ENCODE measurements at places on chromosomes 3 and 15.

GRCh38 chr15:59255680-59256336 lies 49.2 kb downstream of the LDHAL6B start:
- DNase-seq = no peak

DNA sequence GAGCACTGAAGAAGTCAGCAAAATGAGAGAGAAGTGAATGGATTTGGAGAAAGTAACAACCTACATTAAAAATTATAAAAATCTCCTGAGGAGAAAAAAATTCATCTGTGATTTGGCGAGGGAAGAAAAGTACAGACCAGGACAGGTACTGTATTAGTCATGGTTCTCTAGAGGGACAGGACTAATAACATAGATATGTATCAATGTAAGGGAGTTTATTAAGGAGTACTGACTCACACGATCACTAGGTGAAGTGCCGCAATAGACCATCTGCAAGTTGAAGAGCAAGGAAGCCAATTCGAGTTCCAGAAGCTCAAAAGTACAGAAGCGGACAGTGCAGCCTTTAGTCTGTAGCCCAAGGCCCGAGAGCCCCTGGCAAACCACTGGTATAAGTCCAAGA lies 1004.4 kb upstream of the ALCAM start:
- no peak for DNase-seq

DNA sequence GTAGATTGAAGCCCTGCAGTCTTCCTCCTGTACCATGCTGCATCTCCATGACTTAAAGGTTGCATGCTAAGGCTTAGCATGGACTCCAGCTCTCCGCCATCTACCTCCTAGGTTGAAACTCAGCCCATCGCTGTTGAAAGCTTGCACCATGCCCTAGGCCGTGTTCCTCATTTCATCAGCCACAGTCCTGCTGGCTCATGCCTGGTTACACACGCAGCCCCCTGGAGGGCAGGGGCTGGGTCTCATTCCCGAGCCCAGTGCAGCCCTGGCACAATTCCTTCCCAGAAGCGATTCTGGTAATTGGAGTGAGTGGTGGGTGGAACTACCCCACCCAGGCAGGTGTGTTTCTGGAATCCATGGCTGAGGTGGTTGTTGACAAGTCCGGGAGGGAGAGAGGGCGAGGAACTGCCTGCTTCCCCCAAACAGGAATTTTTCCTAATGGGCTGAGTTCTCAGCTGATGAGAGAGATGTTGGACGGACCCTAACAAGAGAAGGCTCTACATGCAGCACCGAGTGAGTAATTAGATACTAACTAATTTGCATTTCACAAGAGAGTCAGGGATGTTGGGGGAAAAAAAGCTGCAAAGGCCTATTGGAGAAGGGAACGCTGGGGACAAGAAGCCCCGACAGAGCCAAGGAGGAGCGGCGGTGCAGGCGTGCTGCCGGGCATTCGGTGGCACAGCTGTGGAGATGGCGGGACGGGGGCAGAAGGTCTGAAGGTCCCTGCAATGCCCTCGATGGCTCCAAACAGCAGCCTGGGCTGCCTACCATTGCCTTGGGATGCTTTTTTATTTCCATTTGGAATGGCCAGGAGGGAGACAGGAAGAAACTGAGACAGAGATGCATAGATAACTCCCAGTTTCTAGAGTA lies 92.3 kb upstream of the TLE3 start:
- DNase-seq = no peak

- peak; percentile 84 for DNase-seq
These were observed at the start of gene POMGNT2 for GRCh38 chr3:43105596-43106292. POMGNT2 (minus strand) TSS chr3:43106079; CDS start chr3:43081431, 24,648 bp downstream.

- no peak for DNase-seq
These were observed 291.8 kb downstream of the NAALADL2 start for GRCh38 chr3:175150812-175151401.

DNA sequence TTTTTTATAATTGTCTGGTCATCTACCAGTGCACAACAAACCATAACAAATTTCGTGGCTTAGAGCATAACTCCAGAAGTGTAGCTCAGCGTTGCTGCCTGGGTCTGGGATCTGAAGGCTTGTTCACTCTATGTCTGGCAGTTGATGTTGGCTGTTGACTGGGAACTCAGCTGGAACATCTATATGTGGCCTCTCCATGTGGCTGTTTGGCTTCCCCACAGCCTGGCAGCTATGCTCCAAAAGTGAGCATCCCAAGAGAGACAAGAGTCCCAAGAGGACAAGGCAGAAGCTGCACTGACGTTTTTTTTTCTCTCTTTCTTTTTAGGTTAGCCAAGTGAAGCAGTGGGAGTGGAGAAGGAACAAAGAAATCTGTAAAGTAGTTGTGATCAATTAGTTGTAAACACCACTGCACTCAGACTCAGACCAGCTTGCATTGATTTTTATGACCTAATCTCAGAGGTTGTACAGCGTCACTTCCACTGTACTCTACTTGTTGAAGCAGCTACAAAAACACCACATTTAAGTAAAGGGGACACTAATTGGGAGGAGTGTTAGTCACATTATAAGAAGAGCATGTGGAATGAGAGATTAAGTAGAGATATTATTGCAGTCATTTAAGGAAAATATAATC lies 2.5 kb upstream of the GPR176 start:
- peak; percentile 58 for DNase-seq

GRCh38 chr3:52237657-52238172 lies 1.2 kb downstream of the TWF2 start:
- no peak for DNase-seq

DNA sequence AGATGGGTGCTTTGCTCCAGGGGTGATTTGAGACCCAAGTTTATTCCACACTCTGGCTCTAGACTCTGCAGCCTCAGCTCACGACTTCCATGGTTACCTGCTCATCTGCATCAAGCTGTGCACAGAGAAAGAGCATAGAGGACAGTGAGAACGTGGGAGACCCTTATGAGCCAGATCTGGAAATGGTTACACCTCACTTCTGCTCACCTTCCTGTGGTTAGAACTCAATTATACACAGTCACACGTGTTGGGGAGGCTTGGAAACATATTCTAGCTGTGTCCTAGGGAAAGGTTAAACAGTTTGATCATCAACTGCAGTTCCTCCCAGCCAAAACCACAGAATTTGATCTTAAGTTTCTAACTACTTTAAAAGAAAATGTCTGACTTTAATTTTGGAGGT lies 1.8 kb downstream of the FETUB start:
- DNase-seq = no peak

DNA sequence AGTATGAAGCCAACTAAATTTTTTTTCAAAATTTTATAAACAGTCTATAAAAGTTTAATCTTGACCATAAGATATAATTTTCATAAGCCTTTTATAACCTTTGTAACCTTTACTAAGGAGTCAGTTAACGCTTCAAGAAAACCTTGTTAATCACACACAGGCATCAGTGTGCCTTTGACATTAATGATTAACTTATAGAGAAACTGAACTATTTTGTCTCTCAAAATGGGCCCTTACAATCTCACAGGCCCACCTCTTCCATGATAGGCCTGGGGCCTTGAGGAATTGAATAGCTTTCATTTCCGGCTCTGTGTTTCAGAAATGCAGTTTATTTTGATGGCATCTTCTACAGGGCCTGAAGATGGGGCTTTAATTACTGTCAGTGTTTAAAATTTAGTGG lies 70.1 kb downstream of the CD200 start:
- no peak for DNase-seq

- no peak for DNase-seq
These were observed 27.4 kb downstream of the PHC3 start for GRCh38 chr3:170154084-170154483.

DNA sequence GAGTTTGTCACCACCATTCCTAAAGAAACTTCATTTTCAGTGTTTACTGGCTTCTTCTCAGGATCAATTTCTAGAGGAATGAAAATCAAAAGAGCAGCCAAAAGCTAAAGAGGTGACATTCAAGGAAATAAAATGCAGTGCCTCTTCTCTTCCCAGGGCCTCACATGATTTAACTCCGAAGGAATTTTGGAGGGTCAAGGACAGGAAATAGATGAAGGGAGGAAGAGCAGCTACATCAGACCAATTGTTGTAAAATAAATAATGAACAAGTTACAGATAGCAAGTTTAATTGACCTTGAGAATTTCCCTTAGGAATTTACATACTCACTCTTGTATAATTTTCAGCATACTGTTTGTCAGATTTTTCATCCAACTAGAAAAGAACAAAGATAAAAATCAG lies 78.1 kb downstream of the LRRFIP2 start:
- DNase-seq = no peak

DNA sequence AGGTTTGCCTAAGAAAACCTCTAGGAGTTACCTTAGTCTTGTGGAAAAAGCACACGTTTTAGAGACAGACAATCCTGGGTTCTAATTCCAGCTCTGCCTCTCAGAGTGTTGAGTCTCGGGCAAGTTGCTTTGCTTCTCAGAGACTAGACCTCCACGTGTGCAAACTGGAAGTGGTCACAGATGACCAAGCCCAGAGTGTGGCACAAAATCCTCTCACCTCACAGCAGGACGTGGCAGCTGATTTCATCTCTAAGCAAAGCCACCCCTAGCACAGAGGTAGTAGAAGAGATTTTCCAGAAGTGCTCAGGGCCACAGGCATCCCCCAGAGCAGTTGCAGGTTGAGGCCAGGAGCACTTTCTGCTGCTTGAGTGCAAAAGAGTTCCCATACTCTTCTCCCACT lies 79.2 kb downstream of the CD47 start:
- DNase-seq = no peak

GRCh38 chr3:64259636-64260035 lies 34.4 kb upstream of the PRICKLE2 start:
- DNase-seq = no peak

DNA sequence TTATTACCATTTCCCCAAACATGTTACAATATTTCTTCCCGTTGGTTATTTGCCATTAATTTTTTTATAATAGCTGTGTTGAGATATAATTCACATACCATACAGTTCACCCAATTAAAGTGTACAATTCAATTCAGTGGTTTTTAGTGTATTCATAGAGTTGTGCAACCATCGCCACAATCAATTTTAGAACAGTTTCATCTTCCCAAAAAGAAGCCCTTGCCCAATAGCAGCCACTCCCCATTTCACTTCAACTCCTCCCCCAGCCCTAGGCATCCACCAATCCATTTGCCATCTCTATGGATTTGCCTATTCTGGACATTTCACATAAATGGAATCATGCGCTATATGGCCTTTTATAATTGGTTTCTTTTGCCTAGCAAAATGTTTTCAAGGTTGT lies 225.1 kb downstream of the EPHB1 start:
- no peak for DNase-seq

DNA sequence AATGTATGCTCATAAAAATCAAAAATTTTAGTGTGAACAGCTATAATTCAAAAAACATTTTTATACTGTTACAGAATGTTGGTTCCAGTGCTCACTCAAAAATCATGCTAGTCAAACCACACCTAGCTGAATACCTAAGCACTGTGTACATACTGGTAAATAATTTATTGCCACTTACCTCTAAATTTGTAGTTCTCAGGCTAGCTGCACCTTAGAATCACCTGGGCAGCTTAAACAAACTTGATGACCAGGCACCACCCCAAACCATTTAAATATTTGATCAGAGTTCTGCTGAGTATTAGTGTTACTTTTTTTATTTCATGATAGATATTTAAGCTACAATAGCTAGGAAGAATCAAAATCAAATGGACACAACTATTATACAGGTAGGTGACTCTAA lies 32.3 kb upstream of the TMCO5A start:
- DNase-seq = no peak

GRCh38 chr3:23825802-23826201 lies 20.0 kb downstream of the UBE2E1 start:
- no peak for DNase-seq

DNA sequence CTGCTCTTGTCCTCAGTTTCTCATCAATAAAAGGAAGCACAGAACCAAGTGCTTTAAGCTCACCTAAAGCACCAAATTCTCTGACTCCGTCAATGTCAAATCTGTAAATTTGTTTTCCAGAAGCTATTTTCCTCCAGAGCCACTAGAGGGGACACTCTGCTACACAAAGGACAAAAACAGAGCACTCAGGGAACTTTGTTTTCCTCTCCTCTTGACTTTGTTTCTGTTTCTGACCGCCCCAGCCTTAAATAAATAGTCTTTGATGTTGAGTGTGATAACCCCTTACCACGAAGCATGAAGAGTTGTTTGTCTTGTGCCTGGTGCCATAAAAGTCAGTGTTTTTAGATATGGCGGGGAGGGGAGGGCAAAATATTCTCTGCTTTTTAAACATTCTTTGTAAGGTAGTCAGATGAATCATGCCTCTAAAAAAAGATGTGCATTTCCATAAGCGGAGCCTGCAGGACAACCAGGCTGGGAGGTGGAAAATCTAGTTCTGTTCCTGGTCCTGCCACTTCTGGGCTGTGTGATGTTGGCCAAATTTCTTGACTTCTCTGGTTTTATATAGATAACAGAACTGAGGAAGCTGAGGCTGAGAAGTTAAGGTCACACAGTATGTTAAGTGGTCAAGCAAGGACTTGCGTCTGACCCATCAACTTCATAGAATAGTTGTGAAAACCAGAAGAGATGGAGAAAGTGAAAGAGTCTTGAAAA lies 7.3 kb upstream of the ZBTB38 start:
- DNase-seq = no peak

GRCh38 chr3:127352612-127353011 lies 64.8 kb upstream of the PRR20G start:
- no peak for DNase-seq

DNA sequence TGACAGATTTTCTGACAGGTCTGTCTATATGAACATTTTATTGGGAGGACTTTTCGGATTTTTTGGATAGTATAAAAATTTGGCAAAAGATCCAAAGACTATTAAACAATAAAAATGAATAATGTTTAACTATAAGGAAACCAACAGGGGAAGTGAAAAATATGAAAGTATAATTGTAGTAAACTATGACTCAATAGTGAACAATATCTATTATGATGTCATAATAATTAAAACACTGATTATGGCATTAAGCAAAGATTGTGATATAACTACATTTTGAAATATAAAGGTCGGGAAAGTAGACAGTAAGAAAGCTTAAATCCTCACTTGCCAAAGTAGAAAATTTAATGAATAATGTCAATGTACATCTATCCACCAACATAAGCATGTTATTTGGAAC lies 44.3 kb upstream of the CNTN6 start:
- no peak for DNase-seq

- no peak for DNase-seq
These were observed 141.1 kb downstream of the FNDC3B start for GRCh38 chr3:172180473-172180872.

DNA sequence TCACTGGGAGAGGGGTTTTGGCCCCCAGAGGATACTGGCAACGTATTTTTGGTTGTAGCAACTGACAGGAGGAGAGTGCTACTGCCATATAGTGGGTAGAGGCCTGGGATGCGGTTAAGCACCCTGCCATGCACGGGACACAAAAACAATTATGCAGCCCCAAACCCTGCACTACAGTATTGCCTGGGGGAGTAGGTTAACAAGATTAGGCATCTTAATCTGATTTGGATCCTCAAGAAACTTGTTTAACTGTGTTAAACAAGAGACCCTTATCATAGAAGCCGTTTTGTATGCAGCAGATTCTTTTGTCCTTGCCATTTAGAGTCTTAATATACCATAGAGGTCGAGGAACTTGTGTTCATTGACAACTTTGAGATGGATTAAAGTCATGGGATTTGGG lies 3.4 kb downstream of the PHLDB2 start:
- DNase-seq = no peak

- DNase-seq = no peak
These were observed 25.8 kb upstream of the RPL39L start for GRCh38 chr3:187165144-187165543.

GRCh38 chr3:86056962-86057361 lies 934.0 kb downstream of the VGLL3 start:
- no peak for DNase-seq

All from dorsolateral prefrontal cortex (tissue), 122 donors.